ENCODE measurements at places on chromosomes 1 and 21.

DNA sequence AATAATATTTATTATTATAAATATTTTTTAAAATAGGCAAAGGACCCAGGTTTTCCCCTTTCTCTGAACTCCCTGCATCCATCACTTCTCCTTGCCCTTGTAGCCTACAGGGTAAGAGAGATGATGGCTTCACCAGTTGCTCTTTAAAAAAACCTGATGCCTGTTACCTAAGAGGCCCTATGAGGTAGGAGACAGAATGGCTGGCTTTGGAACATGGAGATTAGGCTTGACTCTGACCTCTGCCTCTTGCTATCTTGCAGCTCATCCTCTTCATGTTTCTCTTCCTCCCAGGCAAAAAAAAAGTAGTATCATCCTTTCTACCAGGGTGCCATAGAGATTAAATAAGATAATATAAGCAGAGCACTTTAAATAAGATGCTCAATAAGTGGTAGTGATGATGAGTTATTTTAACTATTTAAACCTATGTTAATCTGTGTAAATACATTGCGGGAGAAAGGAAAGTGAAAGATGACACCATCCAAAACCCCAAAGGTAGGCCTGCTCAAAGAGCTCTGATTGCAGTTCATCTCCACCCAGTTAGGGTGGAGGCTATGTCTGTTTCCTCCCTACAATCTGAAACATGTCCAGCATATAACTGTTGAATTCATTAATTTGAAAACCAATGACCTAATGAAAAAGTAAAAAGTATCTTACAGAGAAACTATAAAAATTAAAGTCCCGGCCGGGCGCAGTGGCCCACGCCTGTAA is 51.8 kb downstream of the RGS2 start:
- no peak for DNase-seq

DNA sequence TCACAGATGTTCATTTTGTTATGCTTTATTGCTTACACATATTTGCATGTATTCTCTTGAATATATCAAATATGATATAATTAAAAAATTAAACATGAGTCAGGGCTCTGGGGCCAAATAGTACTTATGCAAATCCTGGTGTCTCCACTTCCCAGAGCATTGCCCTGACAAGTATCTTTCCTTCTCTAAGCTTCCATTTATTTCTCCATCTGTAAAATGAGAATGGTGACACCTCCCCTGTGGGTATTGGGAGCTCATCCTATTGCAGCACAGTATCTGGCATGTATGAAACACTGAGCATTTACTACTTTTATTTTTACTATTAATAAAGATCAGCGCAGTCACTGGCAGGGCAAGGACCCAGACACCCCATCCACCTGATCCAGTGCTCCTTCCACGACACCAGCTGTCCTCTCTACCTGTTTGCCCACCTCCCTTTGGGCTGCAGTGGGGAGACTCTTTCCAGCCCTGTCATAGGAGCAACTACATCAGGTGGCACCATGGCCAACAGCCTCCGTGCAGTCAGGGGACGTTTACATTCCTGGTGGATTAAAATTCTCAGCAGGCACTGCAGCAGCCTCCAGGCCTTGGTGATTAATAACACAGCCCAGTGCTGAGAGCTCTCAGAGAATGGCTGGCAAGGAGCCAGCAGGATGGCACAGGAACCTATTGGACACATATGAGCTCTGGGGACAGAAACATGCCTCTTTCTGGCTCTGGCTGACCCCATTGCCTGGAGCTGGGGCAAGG is 113.0 kb downstream of the DMRTB1 start:
- peak; percentile 71 for DNase-seq

DNA sequence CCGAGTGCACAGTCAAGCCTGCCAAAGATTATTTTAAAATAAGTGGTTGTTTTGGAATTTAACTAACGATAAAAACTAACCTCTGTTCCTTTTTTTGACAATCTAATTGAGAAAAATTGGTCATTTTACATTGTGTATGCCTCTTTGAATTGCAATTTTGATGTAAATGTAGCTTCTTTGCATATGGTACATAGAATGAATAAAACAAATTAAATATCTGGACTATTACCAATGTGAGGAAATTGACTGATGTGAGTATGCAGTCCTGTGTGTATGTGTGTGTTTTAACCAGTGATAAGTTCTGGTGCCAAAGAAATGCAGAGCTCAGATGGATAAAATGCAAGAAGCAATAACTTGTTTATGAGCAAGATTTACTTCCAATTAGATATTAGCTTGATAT is 281.3 kb upstream of the ZP4 start:
- no peak for DNase-seq

GRCh38 chr1:46474570-46474969 is 15.1 kb upstream of the DMBX1 start:
- DNase-seq, result no peak
